D341Med (cell line): ENCODE measurements at places on chromosomes 1 and 21.

- DNase-seq: no peak
Measured at GRCh38 chr1:23196627-23197328, 20.5 kb downstream of the HTR1D start.

- DNase-seq: no peak
Measured at GRCh38 chr1:115356356-115356755, 18.3 kb upstream of the NGF start.

DNA sequence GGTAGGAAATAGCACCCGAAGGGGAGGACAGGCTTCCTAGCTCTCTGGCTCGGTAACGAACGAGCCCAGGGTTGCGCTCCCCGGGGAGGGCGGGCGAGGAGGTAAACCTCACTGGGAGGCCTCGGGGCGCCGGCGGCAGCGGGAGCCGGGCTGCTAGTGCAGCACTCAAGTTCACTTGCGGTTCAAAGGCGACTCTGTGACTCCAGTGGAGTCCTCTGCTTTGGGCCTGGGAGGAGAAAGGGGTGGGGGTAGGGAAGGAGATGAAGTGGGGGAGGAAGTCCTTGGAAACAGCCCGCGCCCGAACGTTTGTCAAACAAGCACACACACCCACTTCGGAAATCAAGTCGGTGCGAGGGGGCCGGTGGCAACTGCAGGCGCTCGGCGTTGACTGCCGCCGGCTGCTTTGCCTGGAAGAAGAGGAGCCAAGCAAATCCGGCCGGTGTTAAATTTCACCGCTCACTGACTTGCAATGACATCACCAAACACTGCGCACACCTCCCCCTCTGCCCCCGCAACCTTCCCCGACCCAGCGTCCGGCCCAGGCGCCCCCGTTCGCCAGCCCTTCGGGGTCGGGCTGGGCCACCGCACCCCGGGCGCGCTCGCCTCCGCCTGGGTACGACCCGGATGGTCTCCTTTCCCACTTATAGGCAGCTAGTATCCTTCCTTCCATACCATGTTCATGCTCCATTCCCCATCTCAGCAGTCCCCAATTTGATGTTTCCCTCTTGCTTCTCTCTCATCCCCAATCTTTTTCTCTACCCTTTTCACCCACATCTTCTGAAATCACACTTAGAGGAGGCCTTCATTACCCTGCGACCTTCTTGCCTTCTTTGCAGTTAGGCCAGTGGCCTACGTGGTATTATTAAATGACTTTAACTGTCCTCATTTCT lies at the start of gene COL24A1:
Gene COL24A1, minus strand, starts transcription at position 207 of the 890 bp plus-strand sequence. CDS start 376 bp downstream, outside the sequence.
- no peak for DNase-seq

DNA sequence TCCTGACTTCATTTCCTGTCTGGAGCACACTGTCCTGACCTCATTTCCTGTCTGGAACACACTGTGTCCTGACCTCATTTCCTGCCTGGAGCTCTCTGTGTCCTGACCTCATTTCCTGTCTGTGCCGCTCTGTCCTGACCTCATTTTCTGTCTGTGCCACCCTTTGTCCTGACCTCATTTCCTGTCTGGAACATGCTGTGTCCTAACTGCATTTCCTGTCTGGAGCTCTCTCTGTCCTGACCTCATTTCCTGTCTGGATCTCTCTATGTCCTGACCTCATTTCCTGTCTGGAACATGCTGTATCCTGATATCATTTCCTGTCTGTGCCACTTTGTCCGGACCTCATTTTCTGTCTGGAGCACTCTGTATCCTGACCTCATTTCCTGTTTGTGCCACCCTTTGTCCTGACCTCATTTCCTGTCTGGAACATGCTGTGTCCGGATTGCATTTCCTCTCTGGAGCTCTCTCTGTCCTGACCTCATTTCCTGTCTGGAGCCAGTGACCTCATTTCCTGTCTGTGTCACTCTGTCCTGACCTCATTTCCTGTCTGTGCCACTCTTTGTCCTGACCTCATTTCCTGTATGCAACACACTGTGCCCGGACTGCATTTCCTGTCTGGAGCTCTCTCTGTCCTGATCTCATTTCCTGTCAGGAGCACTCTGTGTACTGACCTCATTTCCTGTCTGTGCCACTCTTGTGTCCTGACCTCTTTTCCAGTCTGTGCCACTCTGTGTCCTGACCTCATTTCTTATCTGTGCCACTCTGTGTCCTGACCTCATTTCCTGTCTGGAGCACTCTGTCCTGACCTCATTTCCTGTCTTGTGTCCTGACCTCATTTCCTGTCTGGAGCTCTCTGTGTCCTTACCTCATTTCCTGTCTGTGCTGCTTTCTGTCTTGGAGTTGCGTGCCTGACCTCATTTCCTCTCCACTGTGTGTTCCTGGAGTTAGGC lies 27.6 kb downstream of the SKI start:
- no peak for DNase-seq

DNA sequence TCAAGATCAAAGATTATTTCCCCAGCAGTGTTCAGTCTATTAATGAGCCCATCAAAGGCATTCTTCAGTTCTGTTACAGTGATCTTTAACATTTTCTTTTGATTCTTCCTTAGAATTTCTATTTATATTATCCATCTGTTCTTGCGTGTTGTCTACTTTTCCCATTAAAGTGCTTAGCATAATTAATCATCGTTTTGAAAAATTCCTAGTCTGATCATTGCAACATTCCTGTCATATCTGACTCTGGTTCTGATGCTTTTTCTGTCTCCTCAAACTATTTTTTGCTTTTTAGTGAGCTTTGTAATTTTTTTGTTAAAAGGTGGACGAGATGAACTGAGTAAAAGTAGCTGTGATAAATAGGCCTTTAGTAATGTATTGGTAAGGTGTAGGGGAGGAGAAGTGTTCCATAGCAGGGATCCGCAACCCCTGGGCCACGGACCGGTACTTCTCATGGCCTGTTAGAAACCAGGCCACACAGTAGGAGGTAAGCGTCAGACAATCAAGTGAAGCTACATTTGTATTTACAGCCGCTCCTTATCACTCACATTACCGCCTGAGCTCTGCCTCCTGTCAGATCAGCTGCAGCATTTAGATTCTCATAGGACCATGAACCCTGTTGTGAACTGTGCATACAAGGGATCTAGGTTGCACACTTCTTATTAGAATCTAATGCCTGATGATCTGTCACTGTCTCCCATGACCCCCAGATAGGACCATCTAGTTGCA lies 163.3 kb downstream of the PIK3R3 start:
- no peak for DNase-seq

DNA sequence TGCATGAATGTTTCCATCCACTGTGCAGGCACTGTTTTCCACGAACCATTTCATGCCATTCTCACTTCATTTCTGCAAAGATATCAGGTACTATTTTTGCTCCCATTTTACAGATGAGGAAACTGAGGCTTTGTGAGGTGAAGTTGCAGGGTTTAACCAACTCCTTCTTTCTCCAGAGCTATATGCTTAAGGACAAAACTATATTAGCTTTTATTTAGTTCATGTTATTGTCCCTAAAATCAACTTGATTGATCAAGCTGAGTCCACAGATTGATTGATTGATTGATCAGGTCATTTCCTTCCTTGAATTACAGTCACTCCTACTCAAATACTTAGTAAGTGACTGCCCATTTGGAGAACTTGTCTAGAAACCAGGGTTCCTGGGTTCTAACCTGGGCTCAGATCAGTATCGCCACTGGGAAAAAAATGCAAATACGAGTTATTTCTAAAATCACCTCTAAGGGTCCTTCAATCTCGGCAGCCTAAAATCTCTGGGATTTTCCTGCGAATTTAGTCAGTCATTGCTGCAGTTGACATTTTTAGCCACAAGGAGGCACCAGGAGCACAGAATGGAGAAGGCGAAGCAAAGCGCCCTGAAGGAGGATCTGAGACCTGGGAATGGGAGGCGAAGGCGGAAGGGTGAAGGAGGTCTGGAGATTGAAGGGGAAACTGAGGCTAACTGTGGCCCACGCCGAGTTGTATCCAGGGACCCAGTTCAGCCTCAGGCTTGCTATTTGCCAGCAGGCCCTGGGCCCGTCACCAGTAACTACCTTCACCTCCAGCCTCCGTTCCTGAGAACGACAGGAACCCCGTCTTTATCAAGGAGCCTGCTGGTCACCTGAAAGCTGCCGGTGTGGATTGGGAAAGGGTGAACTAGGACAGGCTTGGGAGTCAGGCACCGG lies 14.3 kb upstream of the MUL1 start:
- peak; percentile 74 for DNase-seq

- DNase-seq: no peak
Measured at GRCh38 chr1:107262467-107263286, 121.8 kb downstream of the NTNG1 start.

DNA sequence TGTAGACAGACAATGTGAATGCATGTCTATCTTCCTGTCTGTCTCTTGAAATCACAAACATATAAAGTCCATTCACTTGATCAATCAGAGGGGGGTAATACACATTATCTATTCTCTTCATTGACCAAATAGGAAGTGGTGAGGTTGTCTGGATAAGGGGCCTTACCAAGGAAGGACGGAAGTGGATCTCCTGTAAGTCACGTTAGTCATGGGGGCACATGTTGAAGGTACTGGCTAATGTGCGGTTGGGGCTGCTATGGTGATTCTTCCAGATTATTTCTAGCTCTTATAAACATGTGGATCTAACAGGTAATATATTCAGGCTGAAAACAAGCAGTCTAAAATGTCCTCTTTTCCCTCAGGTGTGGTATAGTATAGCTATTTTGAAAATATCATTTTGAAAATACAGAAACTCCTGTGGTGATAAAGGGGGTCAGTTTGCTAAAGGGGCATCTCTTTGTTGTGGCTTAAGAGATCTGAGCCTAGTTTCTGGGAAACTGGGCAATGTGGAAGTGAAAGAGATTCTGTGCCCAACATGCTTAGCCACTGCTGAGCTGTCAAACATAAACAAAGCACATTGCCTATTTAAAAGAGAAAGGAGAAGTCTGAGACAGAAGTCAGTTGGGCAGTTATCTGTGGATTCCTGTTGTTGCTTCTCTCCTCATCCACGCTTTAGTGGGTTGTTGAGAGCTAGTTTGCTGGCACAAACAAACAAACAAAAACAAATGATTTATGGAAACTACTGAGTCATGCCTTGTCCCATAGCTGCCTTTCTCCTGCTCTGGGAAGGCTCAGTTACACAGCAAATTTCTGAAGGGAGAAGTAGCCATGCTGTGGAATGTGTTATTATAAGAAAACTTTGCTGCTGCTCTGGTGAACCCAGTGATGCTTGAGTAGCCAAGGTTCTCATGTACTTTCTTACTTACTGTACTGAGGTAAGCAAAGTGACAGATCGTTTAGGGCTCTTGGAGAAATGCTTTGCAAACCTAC lies 166.9 kb downstream of the HLX start:
- DNase-seq: no peak

DNA sequence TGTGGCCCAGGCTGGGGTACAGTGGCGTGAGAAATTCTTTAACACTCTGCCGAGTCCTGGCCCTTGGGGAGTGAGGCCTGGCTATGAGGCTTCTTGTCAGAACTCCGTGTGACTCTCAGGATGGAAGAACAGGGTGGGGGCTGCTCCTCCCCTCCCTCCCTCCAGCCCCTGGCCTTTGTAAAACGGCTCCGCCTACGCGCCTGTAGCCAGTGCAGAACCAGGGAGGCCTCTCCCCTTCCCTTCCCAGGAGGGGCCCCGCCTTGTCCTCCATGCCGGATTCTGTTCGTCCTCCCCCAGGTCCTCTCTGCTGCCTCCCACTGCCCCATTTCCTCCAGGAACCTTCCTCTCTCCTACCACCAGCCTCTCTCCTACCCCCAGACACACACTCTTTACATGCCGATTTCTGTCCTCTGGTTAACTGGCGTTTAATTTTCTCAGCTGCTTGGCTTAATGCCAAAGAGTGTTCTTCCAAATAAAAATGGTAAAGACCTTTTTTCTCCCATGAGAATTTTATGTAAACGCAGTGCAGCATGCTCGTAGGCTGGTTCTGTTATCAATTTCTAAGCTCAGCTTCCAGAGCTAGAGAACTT lies 21.0 kb downstream of the PDE9A start:
- DNase-seq: no peak

- no peak for DNase-seq
Measured at GRCh38 chr1:34645919-34646318, 108.9 kb upstream of the GJB5 start.

GRCh38 chr1:114353262-114353661 lies 157.7 kb downstream of the TRIM33 start:
- peak; percentile 48 for DNase-seq
